ENCODE measurements at places on chromosomes 11 and 22.

- no peak for DNase-seq
Measured at GRCh38 chr11:61417670-61418069, 12.1 kb downstream of the CPSF7 start.

- no peak for DNase-seq
Measured at GRCh38 chr11:102389253-102389652, 42.2 kb downstream of the BIRC2 start.

- DNase-seq = no peak
Measured at GRCh38 chr11:37320921-37321320, 722.9 kb upstream of the RAG2 start.

- DNase-seq = no peak
Measured at GRCh38 chr11:69656536-69657455, 15.8 kb downstream of the CCND1 start.

DNA sequence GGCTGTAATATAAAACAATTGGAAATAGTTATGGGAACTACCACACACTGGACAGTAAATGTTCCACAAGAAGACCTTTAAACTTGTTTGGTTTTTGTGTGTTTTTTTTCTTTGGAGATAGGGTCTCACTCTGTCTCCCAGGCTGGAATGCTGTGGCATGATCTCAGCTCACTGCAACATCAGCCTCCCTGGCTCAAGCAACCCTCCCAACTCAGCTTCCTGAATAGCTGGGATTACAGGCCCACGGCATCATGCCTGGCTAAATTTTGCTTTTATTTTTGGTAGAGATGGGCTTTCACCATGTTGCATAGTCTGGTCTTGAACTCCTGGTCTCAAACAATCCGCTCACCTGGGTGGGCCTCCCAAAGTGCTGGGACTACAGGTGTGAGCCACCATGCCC is 121.0 kb downstream of the MPPED2 start:
- DNase-seq = no peak

DNA sequence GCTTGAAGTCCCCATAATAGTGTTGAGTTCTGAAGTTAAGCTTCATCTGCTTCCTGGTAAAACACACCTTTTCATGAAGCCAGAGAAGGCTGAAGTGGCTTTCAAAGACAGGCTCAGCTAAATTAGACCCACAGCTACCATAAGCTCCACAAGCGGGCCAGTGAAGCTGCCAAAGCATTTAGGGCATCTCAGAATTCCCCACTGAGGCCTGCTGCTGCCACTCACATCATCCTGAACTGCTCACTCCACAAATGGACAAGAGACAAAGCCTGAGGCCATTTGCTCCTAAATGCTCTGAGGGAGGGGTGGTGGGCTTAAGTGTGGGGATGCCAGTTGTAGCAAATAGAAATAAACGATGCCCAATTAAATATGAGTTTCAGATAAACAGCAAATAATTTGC is 14.6 kb downstream of the CCDC83 start:
- DNase-seq = no peak

GRCh38 chr11:63459586-63459985 is 31.4 kb downstream of the PLAAT5 start:
- no peak for DNase-seq

DNA sequence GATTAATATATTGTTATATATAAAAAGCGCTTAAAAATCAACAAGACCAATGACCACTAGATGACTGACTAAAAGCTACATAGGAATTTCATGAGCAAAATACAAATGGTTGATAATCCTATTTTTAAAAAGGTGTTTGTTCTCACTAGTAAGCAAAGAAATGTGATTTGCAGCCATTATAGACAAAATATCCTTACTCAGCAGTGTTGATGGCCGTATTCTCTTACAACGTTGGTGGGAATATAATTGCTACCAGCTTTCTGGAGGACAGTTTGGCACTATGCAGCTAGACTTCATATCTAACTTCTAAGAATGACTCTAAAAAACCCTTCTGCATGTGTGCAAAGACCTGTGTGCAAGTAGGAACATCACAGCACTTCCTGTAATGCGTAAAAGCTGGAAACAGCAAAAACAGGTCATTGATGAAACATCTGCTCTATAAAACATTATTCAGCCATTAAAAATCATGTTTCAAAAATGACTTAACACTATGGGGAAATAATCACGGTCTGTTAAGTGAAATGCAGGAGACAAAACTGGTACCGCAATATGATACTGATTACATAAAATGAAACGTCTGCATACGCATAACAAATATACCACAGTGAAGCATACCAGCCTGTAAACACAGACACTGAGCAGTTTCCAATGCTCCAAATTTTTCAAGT is 70.1 kb upstream of the LINC01488 start:
- DNase-seq = no peak

DNA sequence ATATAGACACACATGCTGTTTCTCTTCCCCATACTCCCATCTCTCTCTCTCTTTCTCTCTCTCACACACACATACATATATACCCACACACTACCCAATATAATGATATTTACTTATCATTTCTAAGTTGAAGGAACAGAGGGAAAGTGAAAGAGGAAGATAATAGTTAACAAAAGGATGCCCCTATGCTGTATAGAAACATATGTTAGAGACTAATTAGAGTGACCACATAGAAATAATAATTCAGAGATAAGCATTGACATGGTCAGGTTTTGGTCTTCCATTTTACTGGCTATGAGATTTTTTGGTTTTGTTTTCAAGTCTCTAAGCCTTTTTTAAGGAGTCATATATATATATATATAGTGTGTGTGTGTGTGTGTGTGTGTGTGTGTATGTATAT is 445.7 kb upstream of the CHORDC1 start:
- DNase-seq = no peak

GRCh38 chr11:117984476-117984875 is 1.7 kb upstream of the IL10RA start:
- DNase-seq = no peak

GRCh38 chr11:113019711-113020110 is 58.5 kb downstream of the NCAM1 start:
- no peak for DNase-seq

- no peak for DNase-seq
Measured at GRCh38 chr22:44523981-44524759, 26.1 kb upstream of the RTL6 start.

- DNase-seq = no peak
Measured at GRCh38 chr22:20909543-20910303, 7.5 kb upstream of the CRKL start.

DNA sequence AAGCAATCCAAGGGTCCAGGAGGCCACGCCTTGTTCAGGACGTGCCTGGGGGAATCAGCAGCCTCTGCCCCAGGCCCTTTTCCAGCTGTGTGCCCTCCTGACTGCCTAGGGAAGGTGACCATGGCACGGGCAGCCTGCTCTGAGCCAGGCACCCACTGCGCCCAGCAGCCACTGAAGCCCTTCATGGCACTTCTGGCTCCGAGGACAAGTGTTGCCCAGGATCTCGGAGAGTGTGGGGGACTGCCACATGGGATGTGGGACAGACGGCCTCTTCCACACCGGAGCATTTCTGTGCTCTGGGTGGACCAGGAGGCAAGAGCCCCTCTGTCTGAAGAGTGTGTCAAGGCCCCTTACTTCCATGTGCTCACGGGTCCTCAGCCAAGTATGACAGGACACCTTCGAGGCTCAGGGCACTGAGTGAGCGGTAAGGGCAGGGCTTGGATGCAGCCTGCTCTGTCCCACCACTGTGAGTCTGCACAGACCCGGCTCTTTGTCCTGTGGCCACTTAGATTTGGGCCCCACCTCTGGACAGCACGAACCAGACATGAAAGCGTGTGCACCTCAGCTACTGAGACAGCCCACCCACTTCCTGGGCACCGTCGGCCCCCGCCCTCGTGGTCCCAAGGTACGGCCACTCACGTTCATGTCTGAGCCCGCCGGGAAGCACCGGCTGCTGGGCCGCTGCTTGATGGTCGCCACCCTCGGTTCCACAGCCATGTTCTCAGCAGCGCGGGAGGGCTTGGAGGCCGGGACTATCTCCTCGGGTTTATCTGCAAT is 93.6 kb downstream of the CTTN start:
- no peak for DNase-seq

- DNase-seq = no peak
Measured at GRCh38 chr22:29167032-29167911, 38.4 kb upstream of the EMID1 start.

- no peak for DNase-seq
Measured at GRCh38 chr11:8768625-8769333, 86.2 kb downstream of the RPL27A start.

DNA sequence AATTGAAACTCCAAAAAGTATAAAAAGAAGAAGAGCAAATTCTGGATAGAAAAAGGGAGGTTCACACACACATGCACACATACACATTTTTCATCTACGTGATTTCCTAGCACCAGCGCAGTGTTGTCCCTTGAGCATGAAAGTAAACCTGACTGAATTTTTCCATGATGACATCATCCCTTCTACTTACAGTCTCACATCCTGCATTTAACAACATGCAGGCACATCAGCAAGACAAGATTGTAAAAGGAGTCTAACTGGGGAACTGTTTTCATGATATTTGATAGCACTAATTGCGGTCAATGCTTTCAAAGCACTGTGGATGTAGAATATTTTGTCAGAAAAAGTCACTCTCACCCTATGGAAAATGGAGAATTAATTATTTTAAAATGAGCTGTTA is 36.6 kb downstream of the GAS2 start:
- no peak for DNase-seq

- DNase-seq = no peak
Measured at GRCh38 chr11:639332-639955, 2.4 kb downstream of the DRD4 start.

DNA sequence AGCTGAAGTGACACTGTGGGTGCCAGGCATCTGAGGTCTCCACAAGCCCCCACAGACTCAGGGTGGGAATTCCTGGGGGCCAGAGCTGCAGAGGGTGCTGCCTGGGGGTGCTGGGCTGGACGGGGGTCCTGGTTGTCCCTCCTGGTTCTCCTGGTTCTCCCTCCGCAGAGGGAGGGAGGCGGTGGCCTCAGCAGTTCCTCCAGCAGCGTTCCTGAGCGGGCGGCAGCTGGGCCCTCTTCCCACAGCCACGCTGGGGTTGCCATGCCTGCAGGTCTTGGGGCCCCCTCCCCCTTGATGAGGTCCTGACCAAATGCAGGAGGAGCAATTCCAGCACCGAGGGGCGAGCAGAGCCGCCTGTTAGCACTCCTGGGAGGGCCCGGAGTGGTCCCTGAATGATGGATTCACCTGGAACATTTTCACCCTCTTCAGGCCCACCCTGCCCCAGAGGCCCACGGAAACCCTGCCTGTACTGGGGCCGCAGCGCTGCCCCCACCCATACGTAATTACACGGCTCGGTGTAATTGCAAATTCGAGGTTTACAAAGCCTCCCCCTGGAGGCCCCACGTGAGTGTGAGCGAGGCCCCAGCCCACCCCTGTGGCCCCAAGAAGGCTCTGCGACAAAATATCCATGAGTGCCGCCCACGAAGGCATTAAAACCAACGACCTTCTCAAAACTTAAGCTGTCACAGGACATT is 635 bp downstream of the C11orf21 start:
- DNase-seq = no peak

Data from stimulated activated CD8-positive, alpha-beta memory T cell treated with anti-CD3 and anti-CD28 coated beads, Interleukin-4, amount 100 ng/mL, for 4 hours (primary cell).